ENCODE measurements at places on chromosomes 6 and 20. TPM values are rescaled to one million over a fixed set of nuclear protein-coding genes. Genes with fewer than 3 reads are reported as not detected.

GRCh38 chr20:62066983-62067433, 1.3 kb upstream of the TAF4 start:
- peak overlapping the region; percentile 88 for H3K4me3 ChIP-seq
- no peak for DNase-seq
- H3K36me3 ChIP-seq = peaks cover 1% of the 10 kb centered on the region
- peak overlapping the region; percentile 90 for H3K27ac ChIP-seq
- H3K4me1 ChIP-seq = peaks cover 20% of the 10 kb centered on the region
- peaks cover 2% of the 10 kb centered on the region for H3K27me3 ChIP-seq

DNA sequence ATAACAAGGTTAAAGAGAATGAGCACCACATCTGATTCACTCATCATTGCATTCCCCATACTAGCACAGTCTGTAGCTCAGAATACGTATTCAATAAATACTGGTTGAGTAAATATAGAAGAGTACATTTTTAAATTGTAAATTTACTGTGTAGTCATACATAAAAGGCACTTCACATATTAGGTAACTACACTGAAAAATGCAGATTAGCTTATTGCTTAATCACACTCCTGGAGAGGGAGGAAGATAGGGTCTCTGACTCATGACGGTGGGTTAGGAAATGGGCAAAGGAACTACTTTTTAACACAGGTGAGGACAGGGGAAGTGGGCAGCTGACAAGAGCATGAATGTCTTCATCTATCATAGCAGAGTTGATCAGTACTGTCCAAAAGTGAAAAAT, 133.2 kb downstream of the TBC1D32 start:
- peaks cover 13% of the 10 kb centered on the region for H3K36me3 ChIP-seq
- H3K4me3 ChIP-seq = no peak overlapping the region
- H3K27ac ChIP-seq = no peak overlapping the region

DNA sequence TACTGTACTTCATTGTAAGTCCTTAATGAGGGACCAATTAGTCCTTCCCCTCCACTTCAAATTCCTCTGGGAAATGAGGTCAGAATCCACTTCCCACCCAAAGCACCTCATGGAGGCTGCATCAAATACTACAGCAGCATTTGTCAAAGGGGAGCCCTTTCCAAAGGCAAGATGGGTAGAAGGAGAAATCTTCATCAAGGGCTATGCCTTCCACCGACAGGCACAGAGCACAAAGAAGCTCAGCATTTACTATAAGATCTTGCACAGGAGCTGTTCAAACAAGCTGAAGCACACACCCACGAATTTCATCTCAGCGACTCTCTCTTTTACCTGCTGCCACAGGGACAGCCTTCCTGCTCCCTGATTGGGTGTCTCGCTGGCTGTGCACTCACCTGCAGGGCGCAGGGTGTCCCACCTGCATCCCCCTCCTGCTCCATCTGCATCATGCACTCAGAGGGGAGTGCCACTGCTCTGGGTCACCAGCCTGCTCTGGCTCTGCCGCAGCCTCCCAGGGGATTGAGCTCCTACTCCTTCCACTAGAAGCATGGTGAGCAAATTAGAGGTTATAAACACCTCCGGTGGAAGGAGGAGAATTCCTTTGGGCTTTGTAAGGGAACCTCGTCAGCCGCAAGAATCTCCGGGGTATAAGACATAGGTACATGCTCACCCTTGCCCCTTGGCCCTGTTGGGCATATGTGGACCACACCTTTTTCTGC, 164.5 kb downstream of the ATXN1 start:
- no peaks in the 10 kb centered on the region for H3K27me3 ChIP-seq
- H3K4me1 ChIP-seq = peaks cover 14% of the 10 kb centered on the region
- H3K27ac ChIP-seq = no peak overlapping the region
- DNase-seq = no peak
- H3K36me3 ChIP-seq = peaks cover 5% of the 10 kb centered on the region

GRCh38 chr6:20997143-20997769, 463.0 kb downstream of the CDKAL1 start:
- peaks cover 26% of the 10 kb centered on the region for H3K36me3 ChIP-seq
- H3K27me3 ChIP-seq = no peaks in the 10 kb centered on the region
- H3K4me1 ChIP-seq = no peaks in the 10 kb centered on the region
- no peak overlapping the region for H3K4me3 ChIP-seq

- DNase-seq = no peak
- no peak overlapping the region for H3K4me3 ChIP-seq
- H3K27me3 ChIP-seq = no peaks in the 10 kb centered on the region
- H3K36me3 ChIP-seq = no peaks in the 10 kb centered on the region
- H3K27ac ChIP-seq = no peak overlapping the region
- no peaks in the 10 kb centered on the region for H3K4me1 ChIP-seq
These were observed 823.2 kb downstream of the DHX35 start for GRCh38 chr20:39785252-39785917.

- peaks cover 5% of the 10 kb centered on the region for H3K27me3 ChIP-seq
- H3K4me3 ChIP-seq = no peak overlapping the region
- H3K27ac ChIP-seq = no peak overlapping the region
- H3K4me1 ChIP-seq = no peaks in the 10 kb centered on the region
- H3K36me3 ChIP-seq = no peaks in the 10 kb centered on the region
These were observed 7.3 kb downstream of the GHRH start for GRCh38 chr20:37254114-37254878.

DNA sequence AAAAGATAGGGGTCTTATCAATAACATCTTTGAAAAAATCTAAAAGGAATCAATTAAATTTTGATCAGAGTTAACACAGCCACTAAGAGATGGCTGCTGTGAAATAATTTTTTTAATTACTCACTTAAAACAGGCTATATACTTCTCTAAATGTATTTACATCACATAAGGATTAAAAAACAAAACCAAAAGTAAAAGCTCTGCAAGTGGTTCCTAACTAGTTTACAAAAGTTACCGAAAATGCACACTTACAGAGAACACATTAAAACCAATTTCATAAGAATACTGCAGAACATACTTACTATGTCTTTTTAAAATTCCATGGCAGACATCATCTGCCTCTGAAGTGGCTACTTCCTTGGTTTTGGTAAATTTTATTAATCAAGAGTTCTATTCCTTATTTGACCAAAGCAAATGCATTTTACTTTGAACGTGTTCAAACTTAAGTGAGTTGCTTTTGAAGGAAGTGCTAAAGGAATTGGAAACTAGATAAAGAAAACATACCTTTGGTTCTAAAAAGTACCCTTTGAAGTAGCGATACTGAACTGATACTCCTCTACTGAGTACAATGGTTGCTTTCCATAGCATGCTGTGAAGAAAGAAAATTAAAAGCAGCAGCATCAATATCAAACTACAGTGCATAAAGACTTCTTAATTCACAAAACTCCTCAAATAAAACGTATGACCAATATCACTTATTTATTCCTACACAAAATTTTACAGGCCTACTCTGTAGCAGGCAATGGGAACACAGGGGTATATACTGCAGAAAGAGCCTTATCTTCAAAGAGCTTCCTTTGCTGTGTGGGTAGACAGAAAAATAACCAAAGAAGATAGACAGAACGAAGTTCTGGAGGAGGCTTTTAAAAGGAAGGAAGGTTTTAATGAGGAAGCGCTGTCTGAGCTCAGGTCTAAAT, 157.1 kb upstream of the SHLD1 start:
- peak overlapping the region; percentile 90 for H3K27ac ChIP-seq
- H3K27me3 ChIP-seq = no peaks in the 10 kb centered on the region
- peak overlapping the region; percentile 68 for H3K4me3 ChIP-seq
- H3K4me1 ChIP-seq = peaks cover 38% of the 10 kb centered on the region

- DNase-seq = no peak
- peaks cover 7% of the 10 kb centered on the region for H3K36me3 ChIP-seq
- H3K27me3 ChIP-seq = peaks cover 2% of the 10 kb centered on the region
- peaks cover 38% of the 10 kb centered on the region for H3K4me1 ChIP-seq
These were observed 573 bp upstream of the IFNGR1 start for GRCh38 chr6:137219664-137220252.

The NOX3 gene
- total RNA-seq = not detected

DNA sequence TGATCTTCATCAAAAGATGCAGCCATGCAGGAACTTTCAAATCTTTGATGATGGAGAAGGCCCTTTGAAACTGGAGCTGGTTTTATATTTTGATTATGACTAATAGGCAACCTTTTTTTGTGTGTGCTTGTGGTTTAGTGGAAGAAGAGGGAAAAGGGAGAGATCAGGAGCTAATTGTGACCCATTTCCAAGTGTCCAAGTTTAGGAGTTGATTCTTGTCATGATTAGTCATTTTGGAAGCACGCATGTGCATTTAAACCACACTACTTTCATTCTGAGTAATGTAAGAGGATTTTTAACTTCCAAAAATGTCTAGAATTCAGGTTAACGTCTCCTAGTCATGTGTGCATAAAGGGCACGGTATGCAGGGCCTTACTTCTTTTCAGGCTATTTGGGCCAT, 3.5 kb downstream of the FOXO3 start:
- H3K27ac ChIP-seq = peak overlapping the region; percentile 78
- peak overlapping the region; percentile 51 for H3K4me3 ChIP-seq
- peaks cover 46% of the 10 kb centered on the region for H3K4me1 ChIP-seq
- H3K27me3 ChIP-seq = no peaks in the 10 kb centered on the region
- DNase-seq = no peak

The GSTA4 gene
- 3.1 TPM for total RNA-seq

The CEBPB gene
- total RNA-seq = 38.3 TPM

The SLC17A4 gene
- total RNA-seq = not detected

- no peaks in the 10 kb centered on the region for H3K4me1 ChIP-seq
- no peak for DNase-seq
- H3K4me3 ChIP-seq = no peak overlapping the region
- no peaks in the 10 kb centered on the region for H3K27me3 ChIP-seq
- no peak overlapping the region for H3K27ac ChIP-seq
- H3K36me3 ChIP-seq = no peaks in the 10 kb centered on the region
These were observed 57.2 kb upstream of the PCSK2 start for GRCh38 chr20:17169585-17170136.

DNA sequence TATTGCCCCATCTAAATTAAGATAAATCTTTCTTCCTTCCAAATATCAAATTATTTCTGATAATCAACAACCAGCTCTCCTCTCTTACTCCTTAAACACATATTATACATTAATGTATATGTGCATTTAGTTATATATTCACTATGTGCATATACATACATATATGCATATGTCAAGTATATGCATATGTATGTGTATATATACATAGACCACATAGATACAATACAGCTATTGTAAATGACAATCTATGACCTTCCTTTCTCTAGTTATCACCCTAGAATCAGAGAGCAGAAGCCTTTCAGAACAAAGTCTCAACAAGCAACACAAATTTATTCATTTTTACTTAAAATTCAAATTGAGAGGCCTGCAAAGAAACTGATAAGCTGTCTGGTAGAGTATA, 241.1 kb upstream of the THEMIS start:
- no peak overlapping the region for H3K27ac ChIP-seq
- no peak for DNase-seq
- H3K27me3 ChIP-seq = peaks cover 2% of the 10 kb centered on the region
- no peaks in the 10 kb centered on the region for H3K4me1 ChIP-seq
- H3K36me3 ChIP-seq = peaks cover 6% of the 10 kb centered on the region

The LAMA4 gene
- total RNA-seq = not detected

The PNLDC1 gene
- 0.42 TPM for total RNA-seq

DNA sequence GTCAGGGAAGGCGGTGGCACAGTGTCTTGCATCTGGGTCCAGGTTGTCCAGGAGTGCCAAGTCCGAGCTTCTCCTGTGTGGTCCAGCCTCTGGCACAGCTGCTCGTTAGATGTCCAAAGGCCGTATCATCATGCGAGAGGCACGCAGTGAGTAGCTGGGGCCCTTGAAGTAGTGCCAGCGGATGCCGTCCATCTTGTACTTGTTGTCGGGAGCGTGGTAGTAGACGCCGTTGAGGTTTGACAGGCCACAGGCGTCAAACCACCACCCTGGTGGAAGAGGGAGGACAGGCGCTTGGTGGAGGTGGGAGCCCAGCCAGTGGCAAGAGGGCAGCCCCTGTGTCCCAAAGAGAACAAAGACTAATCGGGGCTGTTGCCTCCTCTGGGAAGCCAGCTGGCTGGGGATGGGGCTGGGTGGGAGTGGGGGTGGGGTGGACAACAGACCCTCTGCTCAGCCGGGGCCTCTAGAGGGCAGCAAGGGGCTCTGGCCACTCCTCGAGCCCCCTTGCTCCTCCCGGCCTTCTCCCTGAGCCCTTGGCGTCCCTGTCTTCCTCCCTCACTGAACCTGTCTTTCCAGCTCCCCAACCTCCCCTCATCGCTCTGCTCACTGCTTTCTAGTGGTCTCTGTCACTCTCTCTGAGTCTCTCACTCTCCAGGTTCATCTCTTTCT, 39.5 kb downstream of the FAM110A start:
- H3K4me3 ChIP-seq = no peak overlapping the region
- H3K4me1 ChIP-seq = peaks cover 7% of the 10 kb centered on the region
- no peaks in the 10 kb centered on the region for H3K36me3 ChIP-seq

The NXT1 gene
- total RNA-seq = 31.9 TPM

The OPRM1 gene
- not detected for total RNA-seq

DNA sequence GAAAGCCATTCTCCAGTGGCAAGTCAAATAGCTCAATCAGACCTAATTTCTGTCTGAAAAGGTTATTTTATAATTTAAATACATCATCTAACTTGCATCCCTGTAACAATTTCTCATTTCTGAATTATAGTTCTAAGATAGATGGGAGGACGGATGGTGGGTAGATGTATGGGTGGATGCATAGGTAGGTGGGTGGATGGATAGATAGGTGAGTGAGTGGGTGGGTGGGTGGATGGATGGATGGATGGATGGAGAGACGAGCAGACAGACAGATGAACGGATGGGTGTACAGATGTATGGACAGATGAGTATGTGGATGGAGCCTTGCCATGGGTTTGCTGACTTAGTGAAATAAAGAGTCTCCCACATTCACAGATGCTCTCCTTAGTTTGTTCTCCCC, 20.0 kb downstream of the PDE10A start:
- no peak overlapping the region for H3K4me3 ChIP-seq
- H3K4me1 ChIP-seq = peaks cover 1% of the 10 kb centered on the region
- peaks cover 2% of the 10 kb centered on the region for H3K27me3 ChIP-seq
- no peak for DNase-seq
- no peak overlapping the region for H3K27ac ChIP-seq

The HLA-DQA1 gene
- 3.9 TPM for total RNA-seq

DNA sequence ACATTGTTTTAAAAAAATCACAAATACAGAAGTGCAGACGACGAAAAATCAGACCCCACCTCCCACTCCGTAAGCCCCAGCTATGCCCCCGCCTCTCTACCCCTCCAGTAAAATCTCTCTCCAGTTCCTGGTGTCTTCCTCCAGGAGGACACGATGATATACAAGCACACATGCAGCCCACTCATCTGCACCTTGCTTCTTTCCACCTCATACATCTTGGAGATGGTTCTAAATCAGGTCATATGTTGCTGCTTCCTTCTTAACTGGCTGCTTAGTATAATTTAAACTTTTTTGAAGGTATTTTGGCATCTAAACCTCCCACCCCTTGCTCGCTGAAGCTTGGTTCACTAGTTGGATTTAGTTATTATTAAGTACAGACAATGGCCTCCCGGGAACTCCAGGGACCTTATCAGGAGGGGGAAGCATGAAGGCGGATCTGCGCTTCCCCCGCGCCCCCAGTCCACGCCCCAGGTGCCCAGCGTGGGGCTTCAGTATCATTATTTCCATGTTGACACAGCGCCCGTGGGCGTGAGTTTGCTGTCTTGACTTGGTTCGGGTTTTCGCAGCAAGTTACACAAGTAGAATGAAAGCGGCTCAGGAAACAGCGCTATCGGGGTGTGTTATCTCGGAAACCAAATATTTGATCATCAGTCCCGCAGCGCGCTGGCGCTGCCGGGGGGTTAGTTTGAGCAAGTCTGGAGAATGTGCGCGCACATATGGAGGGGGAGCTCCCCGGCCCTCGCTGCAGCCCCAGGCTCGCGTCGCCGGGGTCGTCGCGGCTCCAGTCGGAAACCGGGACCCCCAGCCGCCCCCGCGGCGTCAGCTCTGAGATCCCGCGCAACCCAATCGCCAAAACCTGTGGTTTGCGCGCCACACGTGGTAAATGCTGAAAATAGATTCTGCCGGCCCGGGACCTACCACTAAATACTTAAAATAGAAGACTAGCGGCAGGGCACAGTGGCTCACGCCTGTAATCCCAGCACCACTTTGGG, 2.3 kb downstream of the BMP7 start:
- no peak for DNase-seq
- H3K4me1 ChIP-seq = no peaks in the 10 kb centered on the region
- no peak overlapping the region for H3K27ac ChIP-seq
- no peak overlapping the region for H3K4me3 ChIP-seq
- peaks cover 86% of the 10 kb centered on the region for H3K27me3 ChIP-seq

Data from activated naive CD8-positive, alpha-beta T cell treated with anti-CD3 and anti-CD28 coated beads, Interleukin-2, amount 10 ng/mL, durations not matched to agents 7 days and 5 days (primary cell).